Activated CD4-positive, alpha-beta T cell treated with anti-CD3 and anti-CD28 coated beads, Interleukin-2, amount 50 U/mL, for 24 hours (primary cell): ENCODE measurements at places on chromosomes 3 and 15.

GRCh38 chr3:116051586-116051985, 393.7 kb downstream of the LSAMP start:
- no peak for DNase-seq

- DNase-seq = no peak
Measured at GRCh38 chr15:29456255-29456654, 186.6 kb upstream of the NSMCE3 start.

- no peak for DNase-seq
Measured at GRCh38 chr3:160260587-160261270, 35.5 kb downstream of the C3orf80 start.

DNA sequence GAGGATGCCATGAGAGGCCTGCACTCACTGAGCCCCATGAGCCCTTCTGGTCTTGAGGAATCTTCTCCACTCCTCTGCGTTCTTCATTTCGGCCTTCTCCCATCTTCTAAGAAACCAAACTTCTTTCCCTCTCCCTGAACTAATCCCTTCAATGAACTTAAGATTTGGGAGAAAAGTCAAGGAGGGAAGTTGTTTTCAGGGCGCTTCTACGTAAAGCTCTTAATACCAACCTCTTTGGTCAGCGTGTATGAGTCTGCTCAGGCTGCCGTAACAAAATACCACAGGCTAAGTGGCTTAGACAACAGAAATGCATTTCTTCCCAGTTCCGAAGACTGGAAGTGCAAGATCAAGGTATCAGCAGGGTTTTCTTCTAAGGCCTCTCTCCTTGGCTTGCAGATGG, 13.8 kb upstream of the PSMD6 start:
- DNase-seq = no peak

DNA sequence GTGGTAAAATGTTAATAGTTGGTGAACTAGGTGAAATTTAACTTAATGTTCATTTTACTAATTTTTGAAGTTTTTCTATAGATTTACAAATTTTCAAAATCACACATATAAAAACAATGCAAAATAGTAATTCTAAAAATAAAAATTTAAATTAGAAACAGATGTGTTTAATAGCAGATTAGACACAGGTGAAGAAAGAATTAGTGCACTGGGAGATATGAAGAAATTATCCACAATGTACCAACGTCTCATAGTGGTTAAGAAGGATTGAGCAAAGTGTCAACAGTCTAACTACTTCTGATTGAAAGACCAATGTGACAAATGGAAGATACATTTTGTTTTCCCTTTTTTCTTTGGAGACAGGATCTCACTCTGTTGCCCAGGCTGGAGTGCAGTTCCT, 26.5 kb downstream of the SPG11 start:
- no peak for DNase-seq

GRCh38 chr3:115766587-115767482, 143.5 kb downstream of the GAP43 start:
- no peak for DNase-seq

DNA sequence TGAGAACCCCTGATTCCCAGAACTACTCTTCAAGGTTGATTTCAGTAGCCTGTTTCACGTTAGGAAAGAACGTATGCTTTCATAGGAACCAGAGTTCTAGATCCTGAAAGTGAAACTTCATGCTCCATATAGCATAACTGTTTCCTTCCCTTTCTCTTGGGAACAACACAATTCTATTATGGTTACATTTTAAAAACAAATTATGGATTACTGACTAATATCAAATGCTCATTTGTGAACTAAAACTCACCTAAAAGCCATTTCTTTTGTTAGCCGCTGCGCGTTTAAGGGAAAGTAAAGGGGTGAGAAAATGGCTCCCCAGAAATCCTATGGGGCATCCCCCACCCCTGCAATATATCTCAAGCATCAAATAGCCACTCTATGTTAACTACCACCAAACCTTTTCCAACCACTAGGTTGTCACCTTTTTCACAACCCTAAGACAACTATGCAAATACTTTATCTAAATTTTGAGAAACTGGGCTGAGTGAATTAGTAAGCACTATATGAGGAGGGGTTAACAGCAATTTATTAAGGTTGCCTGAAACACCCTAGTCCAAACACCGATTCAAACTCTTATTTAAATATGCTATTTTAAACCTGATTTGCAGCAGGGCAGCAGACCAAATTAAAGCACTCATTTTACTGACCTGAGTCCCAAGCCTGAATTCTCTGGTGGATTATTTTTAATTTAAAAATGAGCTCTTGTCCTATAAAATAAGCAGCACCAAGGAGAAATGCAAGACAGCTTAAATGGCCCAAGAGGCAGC, 2.4 kb downstream of the SIAH2 start:
- peak; percentile 58 for DNase-seq

- no peak for DNase-seq
Measured at GRCh38 chr15:90711418-90711824, 5.7 kb upstream of the BLM start.

DNA sequence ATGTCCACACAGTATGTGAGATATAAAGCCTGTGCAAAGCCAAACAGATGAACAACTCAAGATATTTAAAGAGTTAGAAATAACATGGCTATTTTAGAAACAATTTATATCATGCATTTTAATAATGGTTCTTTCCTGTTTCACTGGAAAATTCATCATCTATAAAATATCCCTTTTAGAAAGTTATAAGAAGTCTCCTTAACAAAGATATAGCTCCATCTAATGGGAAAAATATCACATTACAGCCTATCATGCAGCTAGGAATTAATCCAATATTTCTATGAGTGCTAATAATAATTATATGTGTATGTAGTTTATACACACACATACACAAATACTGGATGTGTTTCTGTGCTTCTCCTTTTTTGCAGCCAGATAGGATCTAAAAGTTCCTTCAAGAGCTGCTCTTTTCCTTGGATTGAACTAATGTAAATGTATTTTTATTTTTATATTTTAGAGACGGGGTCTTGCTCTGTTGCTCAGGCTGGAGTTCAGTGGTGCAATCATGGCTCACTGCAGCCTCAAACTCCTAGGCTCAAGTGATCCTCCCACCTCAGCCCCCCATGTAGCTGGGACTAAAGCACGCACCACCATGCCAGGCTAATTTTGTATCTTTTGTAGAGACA, 21.6 kb downstream of the RPL22L1 start:
- no peak for DNase-seq

DNA sequence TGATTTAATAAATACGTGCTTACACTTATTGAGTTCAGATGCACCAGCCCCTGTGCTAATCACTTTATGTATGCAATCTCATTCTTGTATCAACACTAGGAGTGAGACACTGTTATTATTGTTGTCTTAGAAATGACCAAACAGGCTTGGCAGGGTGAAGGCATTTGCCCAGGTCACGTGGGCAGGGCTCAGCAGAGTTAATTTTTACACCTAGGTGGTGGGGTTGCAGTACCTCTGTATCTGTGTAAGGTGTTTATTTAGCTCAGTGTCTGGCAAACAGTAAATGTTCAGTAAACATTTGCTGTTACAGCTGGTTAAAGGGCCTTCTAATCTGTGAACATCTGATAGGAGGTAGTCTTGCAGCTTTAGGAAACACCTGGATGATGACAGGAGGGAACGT, 200.0 kb downstream of the CACNA2D3 start:
- no peak for DNase-seq

DNA sequence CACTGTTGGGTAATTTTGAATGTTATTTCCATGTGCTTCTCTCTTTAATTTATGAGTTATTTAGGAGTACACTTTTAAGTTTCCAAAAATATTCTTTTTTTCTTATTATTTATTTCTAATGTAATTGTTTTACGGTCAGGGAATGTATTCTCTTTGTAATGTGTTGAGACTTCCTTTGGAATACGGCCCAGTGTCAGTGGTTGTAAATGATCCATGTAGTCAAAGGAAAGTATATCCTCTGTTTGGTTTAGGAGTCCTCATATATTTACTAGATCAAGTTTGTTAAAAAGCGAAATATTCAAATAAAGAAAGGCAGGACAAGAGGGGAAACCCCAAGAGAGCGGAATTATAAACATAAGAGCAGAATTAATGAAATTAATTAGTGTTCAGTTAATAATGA, 49.0 kb upstream of the ADGRG7 start:
- no peak for DNase-seq

DNA sequence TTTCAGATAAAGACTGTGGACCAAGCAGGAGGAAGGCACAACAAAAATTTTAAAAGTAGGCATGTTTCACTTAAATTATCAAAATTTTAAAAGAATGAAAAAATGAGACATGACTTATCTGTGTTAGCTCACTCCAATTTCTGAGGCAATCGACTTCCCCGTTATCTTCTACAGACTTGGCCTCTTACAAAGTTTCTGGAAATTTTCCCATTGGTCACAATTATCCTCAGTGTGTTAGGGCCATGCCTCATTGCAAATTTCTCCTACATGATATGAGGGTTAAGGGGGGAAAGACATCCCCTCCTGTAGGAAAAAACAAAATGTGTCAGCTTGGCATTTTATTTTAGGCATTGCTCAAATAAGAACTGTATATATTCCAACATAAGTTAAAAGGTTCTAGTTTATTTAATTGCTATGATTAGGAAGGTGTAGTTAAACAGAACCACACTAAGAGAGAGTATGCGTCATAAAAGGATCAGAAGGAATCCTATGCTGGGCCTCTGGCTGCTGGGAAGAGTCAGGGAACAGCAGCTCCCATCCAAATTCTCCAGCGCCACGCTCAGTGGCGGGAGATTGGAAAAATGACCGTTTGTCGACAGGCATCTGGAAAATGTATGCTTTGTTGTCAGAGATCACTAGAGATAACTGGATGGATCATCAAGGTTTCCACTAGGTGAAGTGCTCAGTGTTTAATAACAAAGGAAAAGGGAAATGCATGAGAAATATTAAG, 463.6 kb upstream of the NR2F2 start:
- no peak for DNase-seq

- DNase-seq = no peak
Measured at GRCh38 chr3:69370901-69371301, 15.0 kb downstream of the FRMD4B start.

GRCh38 chr15:100244796-100245486, 96.8 kb downstream of the ADAMTS17 start:
- no peak for DNase-seq

DNA sequence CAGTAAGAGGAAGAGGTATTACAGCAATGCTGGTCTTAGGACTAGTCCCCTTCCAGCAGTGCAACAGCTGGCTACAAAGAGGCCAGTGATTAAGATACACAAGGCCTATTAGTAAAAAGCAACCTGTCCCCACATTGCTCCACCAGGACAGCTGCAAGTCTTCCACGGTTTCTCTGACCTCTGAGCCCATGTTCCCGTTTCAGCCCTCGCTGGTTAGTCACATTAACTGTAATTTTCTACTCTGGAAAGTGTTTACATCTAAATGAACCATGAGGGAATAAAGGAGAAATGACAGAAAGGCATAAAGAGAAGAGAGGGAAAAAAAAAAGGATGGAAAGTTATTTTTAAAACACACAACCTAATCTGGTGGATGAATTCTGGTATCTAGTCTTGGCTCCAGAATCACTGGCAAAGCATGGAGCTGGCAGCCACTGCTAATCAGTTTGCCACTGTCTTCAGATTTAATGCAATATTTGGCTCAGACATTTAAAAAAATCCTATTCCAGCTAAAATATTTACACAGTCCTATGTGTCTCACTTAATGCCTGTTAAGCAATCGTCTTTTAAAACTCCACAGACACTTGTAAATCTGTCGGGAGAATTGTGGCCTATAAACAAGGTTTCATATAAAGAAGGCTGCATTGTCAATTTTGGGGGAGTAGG, 154.9 kb downstream of the GREM1 start:
- DNase-seq = no peak

GRCh38 chr15:69272139-69272538, 26.6 kb upstream of the PAQR5 start:
- no peak for DNase-seq

DNA sequence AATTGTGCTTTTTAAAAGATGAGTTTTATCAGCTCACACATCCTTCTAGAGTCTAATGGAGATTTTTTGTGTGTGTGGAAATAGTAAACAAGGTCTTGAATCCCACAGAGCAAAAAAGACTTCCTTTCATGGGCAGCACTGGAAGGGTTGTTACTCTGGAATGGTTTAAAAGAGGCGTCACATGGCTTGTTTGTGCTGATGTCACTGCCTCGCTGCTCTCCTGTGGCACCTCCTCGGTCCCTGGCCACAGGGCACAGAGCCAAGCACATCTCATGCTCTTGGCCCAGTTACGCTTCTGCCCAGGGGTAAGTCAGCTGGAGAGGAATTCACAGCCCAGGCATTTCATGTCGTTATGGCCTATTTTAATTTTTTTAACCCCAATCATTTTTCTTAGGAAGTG, 53.2 kb downstream of the PGPEP1L start:
- DNase-seq = no peak

DNA sequence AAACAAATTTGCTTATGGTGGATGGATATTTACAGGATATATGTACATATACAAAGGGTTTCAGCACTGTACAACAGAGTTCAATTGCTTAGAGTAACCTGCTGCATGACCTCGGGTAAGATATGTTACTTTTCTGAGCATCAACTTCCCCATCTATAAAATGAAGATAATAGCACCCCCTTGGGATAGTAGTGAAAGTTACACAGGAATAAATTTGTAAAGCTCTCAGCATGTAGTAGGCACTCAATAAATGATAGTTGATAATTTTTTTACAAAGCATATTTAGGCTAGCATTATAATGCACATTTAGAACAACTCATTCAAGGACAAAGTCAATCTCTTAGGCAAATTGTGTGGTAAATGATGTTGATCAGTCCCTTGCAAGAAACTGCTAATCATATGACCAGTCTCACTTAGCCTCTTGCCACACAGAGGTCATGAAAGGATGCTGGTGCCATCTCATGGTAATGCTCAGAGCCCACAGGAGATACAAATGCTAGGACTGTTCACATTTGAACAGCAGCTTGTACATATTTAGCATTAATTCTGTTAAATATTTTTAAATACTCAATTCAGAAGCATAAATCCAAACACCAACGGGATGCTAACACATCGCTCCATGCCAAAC, 123.9 kb downstream of the MAGI1 start:
- no peak for DNase-seq

- no peak for DNase-seq
Measured at GRCh38 chr3:172592898-172593669, 69.9 kb upstream of the TNFSF10 start.

GRCh38 chr15:96290679-96291078, 39.8 kb upstream of the NR2F2 start:
- DNase-seq = no peak

GRCh38 chr3:181622365-181622764, 89.4 kb upstream of the SOX2 start:
- no peak for DNase-seq

- DNase-seq = peak; percentile 18
Measured at GRCh38 chr3:12719984-12720898, 38.8 kb downstream of the TMEM40 start.

- DNase-seq = no peak
Measured at GRCh38 chr3:120931593-120931992, 23.6 kb downstream of the STXBP5L start.

- no peak for DNase-seq
Measured at GRCh38 chr3:20141851-20142250, 44.2 kb downstream of the SGO1 start.

GRCh38 chr15:98628216-98628615, 20.1 kb upstream of the IGF1R start:
- no peak for DNase-seq
